ENCODE measurements at places on chromosomes 4 and X.
A peak's percentile ranks its signal among the peaks of the same experiment; 100 is the strongest.

GRCh38 chr4:139651282-139652194 lies 14.1 kb upstream of the MGST2 start:
- DNase-seq, result peak; percentile 65

- DNase-seq, result peak; percentile 27
These were observed 312.5 kb upstream of the HS3ST1 start for GRCh38 chr4:11741190-11741652.

GRCh38 chrX:132294192-132294591 lies 74.9 kb upstream of the RAP2C start:
- DNase-seq, result no peak

DNA sequence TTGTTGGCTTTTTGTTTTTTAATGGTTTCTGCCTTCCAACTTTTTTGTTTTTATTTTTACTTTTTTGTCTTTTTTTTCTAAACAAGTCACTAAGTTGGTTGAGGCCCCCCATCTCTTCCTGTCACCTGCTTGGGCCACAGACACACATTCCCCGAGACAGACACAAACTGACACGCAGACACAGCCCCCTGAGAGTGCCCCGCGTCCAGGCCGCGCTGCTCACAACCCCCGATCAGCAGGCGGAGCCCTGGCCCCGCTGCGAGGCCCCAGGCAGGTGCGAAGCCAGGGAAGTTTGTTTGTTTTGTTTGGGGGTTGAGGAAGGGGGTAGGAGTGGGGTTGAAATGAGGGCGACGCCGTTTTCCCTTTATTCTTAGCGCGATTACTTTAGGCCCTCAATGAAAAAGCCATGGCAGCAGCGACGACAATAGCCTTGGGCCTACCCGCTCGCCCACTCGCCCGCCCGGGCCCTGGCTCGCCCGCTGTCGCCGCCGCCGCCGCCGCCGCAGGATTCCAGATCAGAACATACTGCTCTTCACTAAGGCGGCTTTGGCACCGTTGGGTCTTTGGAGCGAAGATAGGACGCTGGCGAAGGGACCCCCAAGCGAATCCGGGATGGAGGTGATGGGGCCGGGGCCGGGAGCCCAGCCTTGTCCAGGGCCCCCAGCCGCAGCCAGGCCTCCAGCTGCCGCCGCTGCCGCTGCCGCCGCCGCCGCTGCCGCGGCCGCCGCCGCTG lies 3.1 kb downstream of the PHOX2B start:
- no peak for DNase-seq

DNA sequence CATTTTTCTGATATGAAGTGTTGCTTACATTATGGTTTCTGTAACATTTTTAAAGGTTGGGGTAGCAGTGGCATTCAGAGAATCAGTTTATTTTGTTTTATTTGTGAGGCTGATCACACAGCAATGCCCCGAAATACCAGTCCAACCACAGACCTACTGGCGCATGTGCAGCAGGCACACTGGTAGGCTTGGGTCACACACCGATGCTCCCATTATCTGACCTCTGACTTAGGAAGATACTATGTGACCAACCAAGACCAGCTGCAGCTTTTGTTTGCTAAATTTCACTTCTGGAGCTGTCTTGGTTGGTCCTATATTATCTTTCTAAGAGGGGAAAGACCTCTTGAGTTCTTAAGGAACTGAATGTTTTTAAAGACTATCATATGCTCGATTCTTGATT lies 18.7 kb downstream of the PGM2 start:
- no peak for DNase-seq

Data from stromal cell of bone marrow (primary cell).